ENCODE measurements at places on chromosomes 12 and 14. TPM values are rescaled to one million over a fixed set of nuclear protein-coding genes. Genes with fewer than 3 reads are reported as not detected.

Gene NRIP2
- 0.64 TPM for total RNA-seq

Gene NPAS3
- total RNA-seq: 0.10 TPM

Gene TRIAP1
- total RNA-seq: 57.0 TPM

Gene CLECL1
- total RNA-seq: not detected

Gene PTPN6
- total RNA-seq: not detected

Gene GPR135
- total RNA-seq: 4.6 TPM

Measured in myocyte (in vitro differentiated cells).